ENCODE measurements at places on chromosomes 5 and 9.

GRCh38 chr5:127892467-127893207 lies 189.4 kb downstream of the CCDC192 start:
- DNase-seq: no peak

DNA sequence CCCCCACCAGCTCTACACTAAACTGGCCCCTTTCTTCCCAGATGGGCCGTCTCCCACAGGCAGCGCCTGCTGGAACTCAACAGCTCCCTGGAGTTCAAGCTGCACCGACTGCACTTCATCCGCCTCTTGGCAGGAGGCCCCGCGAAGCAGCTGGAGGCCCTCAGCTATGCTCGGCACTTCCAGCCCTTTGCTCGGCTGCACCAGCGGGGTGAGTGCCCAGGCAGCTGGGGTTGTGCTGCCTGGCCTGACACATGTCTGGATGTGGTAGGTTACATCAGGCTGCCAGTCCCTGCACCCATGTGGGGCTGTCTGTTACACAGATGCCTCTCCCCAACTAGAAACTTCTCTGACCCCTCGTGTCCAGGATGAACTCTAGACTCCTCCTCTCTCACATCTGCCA lies 9.8 kb downstream of the NHP2 start:
- DNase-seq: no peak

GRCh38 chr5:31569068-31569467 lies 37.0 kb downstream of the C5orf22 start:
- no peak for DNase-seq

- DNase-seq: no peak
Measured at GRCh38 chr5:60510049-60510448, 189.9 kb downstream of the DEPDC1B start.

DNA sequence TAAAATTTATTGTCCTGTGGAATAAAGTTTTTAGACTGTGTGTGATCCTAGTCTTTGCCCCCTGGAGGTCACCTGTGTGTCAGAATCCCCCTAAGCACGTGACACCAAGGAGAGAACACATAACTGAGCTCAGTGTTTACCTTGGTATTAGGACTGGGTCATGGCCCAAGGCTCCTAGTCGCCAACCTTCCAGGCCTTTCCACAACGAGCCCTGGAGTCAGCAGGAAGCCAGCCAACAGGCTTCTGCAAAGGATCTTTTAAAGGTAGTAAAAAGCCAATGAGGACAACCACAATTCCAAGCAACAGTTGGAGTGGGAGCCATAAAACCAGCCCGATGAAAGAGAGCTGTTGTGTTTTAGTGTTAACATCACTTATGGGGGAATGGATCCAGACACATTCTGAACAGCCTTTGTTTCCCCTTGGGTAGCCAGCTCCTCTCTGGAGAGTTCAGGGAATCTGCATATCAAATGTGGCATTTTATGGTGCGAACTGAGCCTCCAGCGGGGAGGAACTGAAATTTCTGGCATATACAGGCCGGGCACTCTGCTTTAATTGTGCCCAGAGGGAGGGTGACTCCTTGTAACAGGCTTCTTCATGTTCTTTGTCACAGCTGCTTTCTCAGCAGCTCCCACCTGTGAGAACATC lies 239.9 kb downstream of the FSTL4 start:
- DNase-seq: no peak

DNA sequence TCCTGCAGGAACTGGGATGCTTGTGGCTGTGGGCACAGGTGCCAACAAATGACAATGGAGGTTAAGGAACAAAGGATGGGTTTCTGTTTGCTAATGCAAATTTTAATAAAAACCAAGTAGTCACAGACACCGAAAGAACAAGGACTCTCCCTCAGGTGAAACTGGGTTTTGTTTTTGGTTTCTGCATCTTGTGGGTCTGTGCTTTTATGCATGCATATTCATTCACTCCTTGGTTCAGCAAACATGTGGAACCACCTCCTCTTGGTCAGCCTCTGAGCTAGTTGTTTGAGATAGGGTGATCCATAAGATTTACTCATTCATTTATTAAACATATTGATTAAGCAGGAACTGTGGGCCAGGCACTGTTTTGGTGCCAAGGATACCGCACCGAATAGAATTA lies 381.9 kb downstream of the CDK5RAP2 start:
- DNase-seq: no peak

DNA sequence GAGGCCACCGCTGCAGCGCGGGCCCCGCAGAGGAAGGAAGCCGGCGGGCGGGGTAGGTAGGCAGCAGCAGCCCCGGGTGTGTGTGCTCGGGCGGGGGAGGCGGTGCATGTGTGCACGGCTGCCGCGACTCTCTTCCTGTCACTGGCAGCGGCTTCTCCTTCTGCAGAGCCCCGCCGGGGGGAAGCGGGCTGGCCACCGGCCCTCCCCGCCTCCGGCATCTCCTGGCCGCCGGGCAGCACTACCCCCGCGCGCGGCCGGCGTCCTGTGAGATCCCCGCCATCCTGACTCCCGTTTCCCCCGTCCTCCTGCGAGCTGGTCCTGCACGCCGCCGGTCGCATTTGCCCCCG lies 315 bp downstream of the PIK3R1 start:
- DNase-seq: no peak

DNA sequence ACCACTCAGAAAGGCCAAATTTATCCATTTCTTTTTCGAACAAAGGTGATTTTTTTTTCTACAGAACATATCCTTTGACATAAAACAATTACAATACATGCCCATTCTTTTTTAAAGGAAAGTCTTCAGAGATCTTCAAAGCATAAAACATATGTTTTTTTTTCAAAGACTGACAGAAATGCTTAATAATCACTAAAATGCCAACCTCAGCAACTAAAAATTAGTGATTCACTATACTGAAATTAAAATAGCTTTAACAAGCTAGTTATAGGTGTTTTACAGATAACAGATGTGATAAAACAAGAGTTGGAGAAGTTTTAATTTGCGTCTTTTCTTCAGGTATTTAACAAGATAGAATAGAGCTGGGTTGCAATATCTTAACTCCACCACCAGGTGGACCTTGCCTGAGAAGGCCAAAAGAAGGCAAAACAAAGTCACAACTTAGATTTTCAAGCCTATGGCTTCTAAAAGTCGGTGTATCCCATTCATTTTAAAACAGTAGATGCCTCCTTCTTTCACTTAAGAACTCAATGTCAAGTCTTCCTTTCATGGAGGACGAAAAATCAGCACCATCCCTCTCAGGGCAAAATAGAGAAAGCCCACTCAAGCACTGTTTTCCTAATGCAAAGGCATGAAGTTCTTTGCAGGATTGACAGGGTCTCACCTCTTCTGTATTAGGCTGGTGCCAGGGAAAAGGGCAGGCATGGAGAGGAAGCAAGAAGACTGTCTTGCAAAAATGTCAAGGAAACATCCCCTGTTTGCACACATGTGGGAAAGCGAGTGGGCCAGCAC lies 31.1 kb upstream of the CPLX2 start:
- no peak for DNase-seq

GRCh38 chr9:110999379-110999778 lies 38.9 kb downstream of the LPAR1 start:
- no peak for DNase-seq

GRCh38 chr9:130425741-130426466 lies 18.9 kb upstream of the ASS1 start:
- no peak for DNase-seq

DNA sequence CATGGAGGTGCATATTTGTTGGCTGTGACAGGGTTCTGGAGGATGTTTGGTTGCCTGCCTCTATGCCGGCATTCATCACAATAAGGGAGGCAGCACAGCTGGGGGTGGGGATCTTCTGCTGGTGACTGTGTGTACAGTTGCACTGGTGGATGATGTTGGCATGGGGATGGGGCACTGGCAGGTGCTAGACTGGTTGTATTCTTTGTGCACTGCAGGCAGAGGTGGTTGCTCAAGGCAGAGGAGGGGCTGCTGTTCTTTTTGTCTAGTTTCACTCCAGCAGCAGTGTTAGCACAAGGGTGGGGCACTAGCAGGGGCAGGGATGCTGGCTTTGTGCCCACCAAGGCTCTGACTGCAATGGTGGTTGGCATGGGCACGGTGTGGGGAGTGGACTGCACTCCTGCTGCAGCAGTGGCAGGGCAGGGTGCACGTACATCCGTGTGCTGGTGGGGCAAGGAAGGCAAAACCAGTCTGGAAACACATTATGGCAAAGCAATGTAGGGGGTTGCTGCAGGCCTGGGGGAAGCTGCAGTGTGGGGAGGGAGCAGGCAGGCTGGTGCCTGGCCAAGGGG lies 69.3 kb downstream of the ISOC1 start:
- DNase-seq: no peak

DNA sequence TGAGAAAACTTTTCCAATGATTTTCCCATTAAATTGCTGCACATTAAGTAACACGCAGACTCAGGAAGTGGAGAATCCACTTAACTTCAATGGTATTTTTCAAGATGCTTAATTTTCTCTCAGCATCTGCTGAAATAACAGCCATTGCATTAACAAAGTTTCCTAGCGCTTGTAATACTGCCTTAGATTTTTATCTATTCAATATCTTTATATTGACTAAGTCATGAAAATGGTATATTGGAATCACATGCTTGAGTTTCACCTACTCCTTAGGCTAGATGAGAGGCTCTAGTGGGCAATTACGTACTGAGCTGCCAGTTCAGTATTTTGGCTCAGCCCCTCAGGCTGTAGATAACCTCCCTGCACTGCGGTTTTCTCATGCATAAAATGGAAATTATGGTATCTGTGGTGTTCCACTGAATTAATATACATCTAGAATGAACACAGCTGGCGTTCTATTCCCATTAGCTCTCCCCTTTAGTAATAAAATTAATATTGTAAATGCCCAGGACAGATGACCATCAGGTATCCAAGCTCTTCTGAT lies 112.9 kb downstream of the MTX3 start:
- DNase-seq: no peak

GRCh38 chr5:122723606-122724352 lies 51.1 kb upstream of the SNX2 start:
- no peak for DNase-seq

DNA sequence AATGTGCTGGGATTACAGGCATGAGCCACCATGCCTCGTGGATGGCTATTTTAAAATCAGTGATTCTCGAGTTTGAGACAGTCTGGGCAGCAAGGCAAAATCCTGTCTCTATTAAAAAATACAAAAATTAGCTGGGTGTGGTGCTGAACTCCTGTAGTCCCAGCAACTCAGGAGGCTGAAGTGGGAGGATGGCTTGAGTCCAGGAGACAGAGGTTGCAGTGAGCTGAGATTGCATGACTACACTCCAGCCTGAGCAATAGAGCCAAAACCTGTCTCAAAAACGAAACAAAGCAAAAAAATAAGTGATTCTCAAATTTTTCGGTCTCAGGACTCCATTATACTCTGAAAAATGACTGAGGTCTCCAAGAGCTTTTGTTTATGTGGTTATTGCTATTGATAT lies 47.9 kb upstream of the HSPA9 start:
- DNase-seq: no peak

DNA sequence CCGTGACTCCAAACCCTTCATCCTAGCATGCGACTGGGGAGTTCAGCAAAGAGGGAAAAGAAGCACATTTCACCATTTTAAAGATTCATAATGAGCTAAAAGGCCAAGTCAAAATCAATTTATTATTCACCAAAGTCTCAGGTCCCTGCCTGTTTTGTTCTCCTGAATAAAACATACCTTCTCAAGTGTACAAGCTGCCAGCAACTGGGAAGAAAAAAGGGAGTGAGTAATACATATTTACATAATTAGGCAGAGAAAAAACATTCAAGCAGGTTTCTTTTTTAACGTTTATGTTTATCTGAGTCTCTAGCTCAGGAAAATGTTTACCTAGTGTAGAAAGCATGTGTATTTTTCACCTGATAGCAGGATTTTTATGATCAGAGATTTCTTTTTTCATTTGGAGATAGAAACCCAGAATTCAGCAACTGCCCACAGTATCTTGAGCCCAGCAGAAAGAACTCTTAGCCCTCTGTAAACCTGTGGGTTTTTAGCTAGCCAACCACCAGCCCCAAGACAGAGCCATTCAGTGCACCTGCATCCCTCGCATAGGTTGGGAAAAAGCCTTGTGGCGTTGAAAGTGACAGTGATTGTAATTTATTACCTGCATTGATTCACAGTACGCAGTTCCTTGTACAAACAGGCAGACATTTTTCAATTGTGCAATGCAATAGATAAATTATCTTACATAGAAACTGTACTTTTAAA lies 117.9 kb upstream of the GRIA1 start:
- DNase-seq: no peak

- DNase-seq: no peak
Measured at GRCh38 chr5:80871541-80871961, 88.6 kb upstream of the RASGRF2 start.

GRCh38 chr9:33750839-33751339 lies 44.5 kb upstream of the PRSS3 start:
- no peak for DNase-seq

- DNase-seq: no peak
Measured at GRCh38 chr5:150284311-150284710, 5.3 kb downstream of the CAMK2A start.

DNA sequence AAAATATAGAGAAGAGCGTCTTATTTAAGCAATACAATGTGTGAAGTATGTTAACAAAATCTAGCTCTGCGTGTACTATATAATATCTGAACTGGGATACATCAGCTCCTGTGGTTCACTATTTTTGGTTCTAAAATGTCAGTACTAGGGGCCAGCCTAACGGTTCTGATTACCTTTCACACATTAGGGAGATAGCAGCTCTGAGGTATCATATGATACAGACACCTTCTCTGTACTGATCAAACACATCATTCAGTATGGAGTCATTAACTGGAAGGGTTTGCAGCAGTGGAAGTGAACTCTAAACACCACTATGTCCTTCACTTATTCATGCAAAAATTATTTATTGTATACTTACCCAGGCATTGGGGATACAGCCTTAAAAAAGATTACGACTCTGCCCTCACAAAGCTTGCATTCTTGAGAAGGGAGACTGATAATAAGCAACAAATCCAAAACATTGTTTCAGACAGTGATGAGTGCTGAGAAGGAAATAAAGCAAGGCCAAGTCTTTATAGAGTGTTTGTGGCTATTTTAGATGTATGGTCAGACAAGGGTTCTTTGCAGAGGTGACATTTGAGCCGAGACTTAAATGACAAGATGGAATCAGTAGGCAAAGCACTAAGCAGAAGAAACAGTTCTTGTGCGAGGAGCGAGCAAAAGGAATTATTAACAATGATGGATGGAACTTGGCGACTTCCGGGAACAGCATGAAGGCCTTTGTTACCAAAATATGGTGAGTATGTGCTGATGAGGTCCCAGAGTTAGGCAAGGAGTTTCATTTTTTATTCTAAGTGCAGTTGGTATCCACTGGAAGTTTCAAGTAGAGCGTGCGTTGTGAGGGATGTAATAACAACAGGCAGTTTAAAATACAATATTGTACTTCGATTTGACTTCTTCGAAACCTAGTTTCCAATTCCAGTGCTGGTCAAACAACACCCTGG lies 1.8 kb upstream of the LNPEP start:
- DNase-seq: no peak
